Stimulated activated CD4-positive, alpha-beta T cell treated with anti-CD3 and anti-CD28 coated beads, Interleukin-15, amount 100 ng/mL, for 1 hour (primary cell): ENCODE measurements at places on chromosomes 2 and 18.

DNA sequence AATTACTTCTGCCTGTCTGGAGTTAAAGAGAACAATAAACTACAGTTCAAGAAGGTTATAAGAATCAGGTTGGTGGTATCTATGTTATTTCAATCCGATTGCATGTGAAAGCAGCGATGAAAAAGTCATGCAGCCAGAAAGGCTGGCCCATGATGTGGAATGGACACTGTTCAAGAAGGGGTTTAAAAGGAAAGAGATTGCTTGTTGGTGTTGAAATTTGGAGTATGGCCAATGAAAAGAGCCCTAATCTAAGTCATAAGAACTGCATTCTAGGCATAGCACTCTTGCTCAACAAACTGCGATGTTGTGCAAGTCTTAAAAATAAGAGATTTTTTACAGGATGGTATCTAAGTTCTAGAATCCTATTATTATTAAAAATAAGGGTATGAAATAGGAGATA is 61.3 kb downstream of the EFEMP1 start:
- no peak for DNase-seq

- DNase-seq: no peak
Measured at GRCh38 chr2:41736586-41736985, 311.2 kb upstream of the PKDCC start.

- no peak for DNase-seq
Measured at GRCh38 chr2:65204461-65205210, 23.0 kb upstream of the ACTR2 start.

GRCh38 chr2:200137271-200137670 is 169.2 kb upstream of the SPATS2L start:
- no peak for DNase-seq

- DNase-seq: no peak
Measured at GRCh38 chr2:196957881-196958525, 31.5 kb upstream of the PGAP1 start.

DNA sequence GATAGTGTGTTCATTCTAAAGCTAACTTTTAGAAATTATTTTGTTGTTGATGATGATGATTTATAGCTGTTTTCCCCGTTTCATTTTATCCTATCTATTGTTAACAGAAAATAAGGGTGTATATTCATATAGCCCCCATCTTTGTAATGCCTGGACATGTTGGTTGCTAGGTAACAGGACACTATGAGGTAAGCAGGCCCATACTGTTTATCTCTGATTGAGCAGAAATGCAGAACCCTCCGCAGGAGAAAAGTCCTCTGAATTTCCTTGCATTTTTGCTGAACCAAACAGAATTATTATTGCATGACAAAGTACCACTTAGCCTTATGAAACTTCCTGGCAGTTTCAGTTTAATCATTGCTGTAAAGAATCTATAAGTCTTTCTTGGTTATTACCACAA is 339.4 kb downstream of the DCC start:
- no peak for DNase-seq

GRCh38 chr2:65478498-65479135 is 46.2 kb upstream of the SPRED2 start:
- no peak for DNase-seq

GRCh38 chr2:2192091-2192955 is 138.8 kb downstream of the MYT1L start:
- no peak for DNase-seq

DNA sequence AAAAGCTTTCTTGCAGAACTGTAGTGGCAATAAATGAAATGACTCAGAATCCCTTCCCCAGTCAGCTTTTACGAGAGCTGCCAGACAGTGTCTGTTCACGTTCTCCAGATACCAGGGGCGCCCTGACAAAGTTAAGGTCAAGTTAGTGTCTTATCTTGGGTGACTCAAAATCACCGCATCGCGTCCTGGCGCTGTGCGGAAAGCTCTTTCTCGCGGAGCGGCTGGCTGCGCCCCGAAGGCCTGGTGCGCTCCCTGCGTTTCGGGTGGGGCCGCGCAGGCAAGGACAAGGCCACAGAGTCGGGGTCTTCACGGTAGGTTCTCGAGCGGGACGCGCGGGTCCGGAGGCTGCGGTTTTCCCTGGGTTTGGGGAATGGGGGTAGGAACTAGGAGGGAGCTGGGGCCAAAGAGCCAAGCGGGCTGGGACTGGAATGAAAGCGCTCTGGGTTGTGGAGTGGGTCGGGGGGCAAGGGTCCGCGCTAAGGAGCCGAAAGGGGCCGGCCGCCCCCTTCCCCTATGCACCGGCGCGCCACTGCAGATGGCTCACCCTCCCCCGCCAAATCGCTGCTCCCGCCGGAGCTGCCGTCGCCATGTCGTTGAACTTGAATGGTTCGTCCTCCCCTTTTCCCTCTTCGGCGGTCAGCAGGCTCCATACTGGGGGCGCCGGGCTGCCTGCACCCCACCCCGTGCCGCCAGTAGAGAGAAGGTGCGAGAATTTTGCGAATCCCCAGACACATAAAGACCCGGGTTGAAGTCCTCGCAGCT is 2.6 kb upstream of the HOXD11 start:
- no peak for DNase-seq

DNA sequence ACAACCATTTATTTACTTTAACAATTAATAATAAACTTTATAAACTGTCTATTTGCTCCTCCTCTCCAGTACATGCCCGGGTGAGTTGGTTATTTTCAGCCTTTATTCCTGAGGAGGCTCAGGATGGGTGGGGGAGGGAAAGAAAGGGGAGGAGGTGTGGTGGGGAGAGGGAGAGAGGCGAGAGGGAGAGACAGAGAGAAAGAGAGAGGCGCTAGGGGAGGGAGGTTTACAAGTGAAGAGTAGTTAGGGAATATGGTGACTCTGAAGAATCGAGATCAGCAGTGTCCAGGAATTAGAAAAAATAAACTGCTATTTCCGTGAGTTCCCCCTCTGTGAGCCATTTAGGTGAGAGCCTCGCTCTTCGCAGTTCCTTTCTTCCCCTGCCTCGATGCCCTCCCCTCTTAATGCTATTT is 138.9 kb downstream of the MEIS1 start:
- no peak for DNase-seq

DNA sequence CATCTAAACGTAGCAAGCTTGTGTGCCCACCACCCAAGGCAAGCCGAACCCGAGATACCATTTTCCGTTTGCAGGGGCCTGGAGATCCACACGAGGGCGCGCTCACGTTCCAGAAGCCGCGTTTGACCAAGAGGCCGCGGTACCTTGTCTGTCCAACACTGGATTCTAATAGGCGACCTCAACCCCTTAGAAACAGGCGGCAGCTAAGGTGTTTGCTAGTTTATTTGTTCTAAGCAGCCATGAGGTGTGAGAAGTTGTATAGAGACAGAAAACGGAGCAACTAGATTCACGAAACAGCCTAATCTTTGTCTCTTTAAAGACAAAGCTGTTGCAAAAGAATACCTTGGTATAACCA is 4.2 kb downstream of the HOXD11 start:
- DNase-seq: no peak

DNA sequence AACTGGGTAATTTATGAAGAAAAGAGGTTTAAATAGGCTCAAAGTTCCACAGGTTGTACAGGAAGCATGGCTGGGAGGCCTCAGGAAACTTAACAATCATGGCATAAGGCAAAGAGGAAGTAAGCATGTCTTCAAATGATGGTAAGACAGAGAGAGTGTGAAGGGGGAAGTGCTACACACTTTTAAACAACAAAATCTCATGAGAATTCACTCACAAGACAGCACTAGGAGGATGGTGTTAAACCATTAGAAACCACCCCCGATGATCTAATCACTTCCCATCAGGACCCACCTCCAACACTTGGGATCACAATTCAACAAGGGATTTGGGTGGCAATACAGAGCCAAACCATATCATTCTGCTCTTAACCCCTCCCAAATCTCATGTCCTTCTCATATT is 34.9 kb downstream of the CFAP210 start:
- no peak for DNase-seq

- no peak for DNase-seq
Measured at GRCh38 chr2:37665604-37666362, 5.7 kb downstream of the CDC42EP3 start.

GRCh38 chr2:17804358-17804757 is 11.9 kb upstream of the MSGN1 start:
- no peak for DNase-seq

- no peak for DNase-seq
Measured at GRCh38 chr2:204441316-204441715, 104.0 kb upstream of the PARD3B start.

- DNase-seq: no peak
Measured at GRCh38 chr2:71714601-71715240, 261.4 kb downstream of the DYSF start.

GRCh38 chr2:226185616-226186211 is 613.9 kb downstream of the IRS1 start:
- DNase-seq: no peak

- DNase-seq: no peak
Measured at GRCh38 chr18:50559752-50560680, at the start of gene MAPK4. TSS of gene MAPK4 (plus strand) at chr18:50560087. CDS start at chr18:50663959, 103,872 bp downstream.

DNA sequence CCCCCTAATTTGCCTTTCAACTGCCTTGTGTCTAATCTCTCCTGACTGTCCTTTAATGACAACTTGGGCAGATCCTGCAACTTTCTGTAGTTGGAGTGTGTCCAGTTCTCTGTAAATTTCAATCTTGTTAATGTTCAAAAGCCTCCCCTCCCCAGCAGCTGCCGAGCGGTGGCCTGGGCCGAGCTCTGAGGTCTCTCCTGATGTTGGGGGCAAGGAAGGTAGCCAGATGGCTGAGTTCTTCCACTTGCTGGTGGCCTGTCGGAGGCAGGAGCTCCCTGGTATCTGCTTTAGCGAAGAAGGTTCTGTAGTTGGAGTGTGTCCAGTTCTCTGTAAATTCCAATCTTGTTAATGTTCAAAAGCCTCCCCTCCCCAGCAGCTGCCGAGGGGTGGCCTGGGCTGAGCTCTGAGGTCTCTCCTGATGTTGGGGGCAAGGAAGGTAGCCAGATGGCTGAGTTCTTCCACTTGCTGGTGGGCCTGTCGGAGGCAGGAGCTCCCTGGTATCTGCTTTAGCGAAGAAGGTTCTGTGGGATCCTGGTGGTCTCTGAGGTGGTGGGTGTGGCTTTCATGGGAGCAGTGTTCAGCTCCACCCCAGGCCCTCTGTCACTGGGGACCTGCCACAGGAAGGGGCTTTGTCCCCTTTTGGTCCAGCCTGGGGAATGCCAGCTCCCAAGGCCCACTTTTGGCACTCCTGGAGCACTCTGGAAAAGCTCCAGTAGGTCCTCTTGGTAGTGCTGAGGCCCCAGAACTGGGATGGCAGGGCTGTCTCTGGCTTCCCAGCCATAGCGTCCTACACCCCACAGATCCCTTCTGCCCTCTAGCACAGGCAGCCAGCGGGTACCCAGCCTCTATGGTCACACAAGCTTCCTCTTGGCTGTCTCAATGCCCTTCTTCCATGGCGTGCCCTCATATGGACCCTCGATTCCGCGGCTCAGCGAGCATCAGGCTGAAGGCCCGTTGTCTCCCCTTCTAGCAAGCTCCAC is 211.9 kb downstream of the ALPK2 start:
- DNase-seq: no peak

GRCh38 chr18:6629635-6630140 is 99.8 kb upstream of the ARHGAP28 start:
- DNase-seq: no peak

- DNase-seq: no peak
Measured at GRCh38 chr2:218289639-218290315, 2.5 kb downstream of the TMBIM1 start.

GRCh38 chr18:35936951-35937350 is 35.5 kb upstream of the RMP24 start:
- DNase-seq: no peak

DNA sequence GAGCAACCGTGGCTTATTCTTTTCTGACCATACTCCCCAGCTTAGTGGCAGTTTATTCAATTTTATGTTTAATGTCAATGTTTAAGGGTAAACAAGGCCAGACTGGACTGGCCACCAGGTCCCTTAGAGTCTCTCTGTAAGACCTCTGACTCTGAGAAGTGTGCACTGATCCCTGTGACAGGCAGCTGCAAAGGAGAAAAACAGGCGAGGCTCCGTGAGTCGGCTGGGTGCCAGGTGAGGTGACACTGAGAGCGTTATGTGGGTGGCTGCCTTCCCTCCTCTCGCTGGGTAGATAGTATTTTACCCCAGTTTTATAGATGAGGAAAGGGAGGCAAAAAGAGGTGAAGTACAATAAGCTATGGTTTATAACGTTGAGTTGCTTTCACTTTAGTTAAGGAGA is 139.4 kb upstream of the HDAC4 start:
- no peak for DNase-seq

- DNase-seq: no peak
Measured at GRCh38 chr18:49566217-49566770, 4.4 kb downstream of the LIPG start.

DNA sequence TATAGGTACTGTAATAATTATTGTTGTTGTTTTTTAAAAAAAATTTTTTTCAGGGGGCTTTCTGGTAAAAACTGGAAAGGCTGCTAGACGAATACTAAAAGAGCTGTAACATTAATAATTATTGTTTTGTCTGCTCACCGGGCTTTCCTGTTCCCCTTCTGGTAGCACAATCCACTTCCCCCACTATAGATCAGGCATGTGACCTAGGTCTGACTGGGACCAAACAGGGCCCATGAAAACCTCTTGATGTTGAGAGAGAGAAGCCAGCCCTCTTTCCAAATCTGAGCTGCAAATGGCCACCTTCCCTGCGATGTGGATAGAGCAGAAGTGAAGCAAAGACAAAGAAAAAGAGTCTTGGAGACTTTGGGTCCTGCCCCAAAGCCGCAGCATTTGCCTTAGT is 23.4 kb downstream of the SH2D6 start:
- DNase-seq: no peak

DNA sequence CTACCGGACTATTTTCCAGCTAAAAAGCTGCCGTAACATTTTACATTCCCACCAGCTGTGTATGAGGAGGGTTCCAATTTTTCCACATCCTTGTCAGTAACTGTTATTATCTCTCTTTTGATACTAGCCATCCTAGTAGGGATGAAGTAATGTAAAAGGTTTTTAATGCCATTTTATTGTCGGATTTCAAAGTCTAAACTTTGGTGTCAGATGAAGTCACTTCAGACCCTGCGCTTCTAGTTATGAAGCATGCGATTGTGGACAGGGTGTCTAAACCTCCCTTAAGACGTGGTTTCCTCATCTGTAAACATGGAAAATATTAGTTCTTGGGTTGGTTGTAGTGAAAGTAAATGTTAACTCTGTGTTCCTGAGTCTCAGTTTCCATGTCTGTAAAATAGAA is 4.7 kb downstream of the DGKD start:
- no peak for DNase-seq

DNA sequence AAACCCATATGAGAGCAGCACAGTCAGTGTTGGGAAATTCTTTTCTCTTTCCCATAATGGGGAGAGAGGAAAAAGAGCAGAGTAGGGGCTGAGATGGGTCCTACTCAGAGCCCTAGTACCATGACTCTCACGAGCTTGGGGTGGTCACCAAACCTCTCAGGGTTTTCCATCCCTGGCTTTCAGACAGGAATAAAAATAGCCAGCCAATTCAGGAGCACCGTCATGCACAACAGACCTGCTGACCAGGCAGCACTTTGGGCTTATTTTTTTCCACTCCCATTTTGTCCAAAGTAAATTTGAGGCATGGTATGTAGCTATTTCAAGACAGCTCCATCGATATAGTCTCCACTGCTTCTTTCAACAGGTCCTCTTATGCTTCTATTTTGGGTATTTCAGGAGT is 86.4 kb downstream of the TGFA start:
- no peak for DNase-seq
